A673 (cell line): ENCODE measurements at places on chromosomes 12 and 14. TPM values are rescaled to one million over a fixed set of nuclear protein-coding genes. Genes with fewer than 3 reads are reported as not detected.

The FGD6 gene
- total RNA-seq = 11.7 and 12.6 TPM in 2 replicates

GRCh38 chr12:112908548-112908947, 1.8 kb downstream of the OAS1 start:
- peaks cover 11% of the 10 kb centered on the region for H3K4me1 ChIP-seq
- H3K36me3 ChIP-seq = no peaks in the 10 kb centered on the region
- no peak overlapping the region for H3K4me3 ChIP-seq
- no peak overlapping the region for H3K27ac ChIP-seq

GRCh38 chr12:130031041-130031440, 127.2 kb upstream of the TMEM132D start:
- no peak for DNase-seq
- H3K27ac ChIP-seq = no peak overlapping the region
- H3K4me3 ChIP-seq = no peak overlapping the region
- peaks cover 41% of the 10 kb centered on the region for H3K27me3 ChIP-seq

The MDGA2 gene
- not detected in 2 replicates for total RNA-seq

DNA sequence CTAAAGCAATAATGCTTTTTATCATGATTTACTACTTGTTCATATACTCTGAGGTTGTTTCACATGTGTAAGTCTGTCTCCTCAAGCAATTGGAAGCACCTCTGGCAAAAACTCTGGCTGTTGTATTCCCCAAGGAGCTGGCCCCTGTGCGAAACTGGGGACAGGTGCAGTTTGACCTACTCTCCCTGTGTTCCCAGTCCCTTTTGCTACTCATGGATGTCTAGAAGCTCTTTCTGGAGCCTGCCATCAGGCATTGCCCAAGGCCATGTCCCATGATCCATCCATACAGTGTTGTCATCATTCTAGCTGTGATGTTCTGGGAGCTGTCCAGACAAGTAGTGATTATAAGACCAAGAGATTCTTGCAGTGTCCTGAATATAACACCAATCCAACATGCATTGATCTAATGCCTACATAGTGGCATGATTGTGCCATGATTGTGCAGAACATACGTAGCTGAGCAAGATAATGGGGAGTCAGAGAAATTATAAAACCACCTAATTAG, 14.9 kb downstream of the AKAP6 start:
- H3K36me3 ChIP-seq = no peaks in the 10 kb centered on the region
- H3K27me3 ChIP-seq = no peaks in the 10 kb centered on the region
- no peaks in the 10 kb centered on the region for H3K4me1 ChIP-seq
- DNase-seq = no peak
